Ureter (tissue), 1 donor: ENCODE measurements at places on chromosomes 13 and 19. TPM values are rescaled to one million over a fixed set of nuclear protein-coding genes. Genes with fewer than 3 reads are reported as not detected.

HMG20B gene
- total RNA-seq, result 66.5 TPM

DNA sequence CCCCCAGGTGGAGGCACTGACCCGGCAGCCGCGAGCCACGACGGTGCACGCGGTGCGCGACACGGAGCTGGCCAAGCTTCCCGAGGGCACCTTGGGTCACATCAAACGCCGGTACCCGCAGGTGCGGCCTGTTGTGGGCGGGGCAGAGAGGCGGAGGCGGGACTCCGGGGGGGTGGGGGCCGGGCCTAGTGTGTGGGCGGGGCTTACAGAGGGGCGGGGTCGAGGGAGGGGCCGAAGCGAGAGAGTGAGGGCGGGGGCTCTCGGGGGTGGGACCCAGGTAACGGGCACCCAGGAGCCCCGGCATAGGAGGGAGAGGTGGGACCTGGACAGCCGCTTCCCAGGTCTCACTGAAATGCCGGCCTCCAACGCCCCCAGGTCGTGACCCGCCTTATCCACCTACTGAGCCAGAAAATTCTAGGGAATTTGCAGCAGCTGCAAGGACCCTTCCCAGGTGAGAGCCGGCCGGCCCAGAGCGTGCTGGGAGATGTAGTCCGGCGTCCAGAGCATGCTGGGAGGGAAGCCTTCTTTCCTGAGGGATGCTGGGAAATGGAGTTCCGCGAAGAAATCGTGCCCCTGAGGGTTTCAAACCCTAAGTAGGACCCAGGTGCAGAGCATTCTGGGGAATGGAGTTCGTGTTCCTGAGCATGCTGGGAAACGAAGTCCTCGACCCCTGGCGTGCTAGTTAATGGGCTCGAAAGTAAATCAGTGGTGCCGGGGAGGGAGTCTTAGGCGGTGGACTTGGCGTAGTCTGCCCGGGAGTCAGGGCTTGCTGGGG lies 15.7 kb downstream of the PNPLA6 start:
- DNase-seq, result peak; percentile 52

ALKBH7 gene
- 60.7 TPM for total RNA-seq

- no peak for DNase-seq
Measured at GRCh38 chr13:50629497-50629896, 214.0 kb downstream of the DLEU7 start.

GRCh38 chr19:42189133-42189532 lies 28.3 kb downstream of the DEDD2 start:
- no peak for DNase-seq

LILRB1 gene
- total RNA-seq, result 2.7 TPM

- no peak for DNase-seq
Measured at GRCh38 chr13:107043021-107043956, 475.4 kb upstream of the ARGLU1 start.

DNA sequence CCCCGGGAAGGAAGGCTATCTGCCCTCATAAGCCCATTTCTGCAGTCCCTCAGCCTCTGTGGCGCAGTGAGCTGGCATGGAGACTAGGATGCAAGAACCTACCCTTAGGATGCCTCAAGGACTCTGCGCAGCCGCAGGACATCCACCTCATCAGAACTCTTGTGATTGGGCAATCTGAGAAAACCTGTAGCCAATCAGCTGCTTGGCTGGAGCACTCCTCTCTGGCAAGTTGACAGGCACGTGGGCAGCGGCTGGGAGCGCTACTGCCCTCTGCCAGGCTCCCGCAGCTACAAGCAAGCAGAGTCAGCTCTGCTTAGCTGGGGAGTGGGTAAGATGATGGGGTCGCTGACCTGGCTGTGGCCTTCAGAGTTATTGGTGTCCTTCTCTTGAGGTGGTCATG lies 1.5 kb upstream of the ECSIT start:
- peak; percentile 81 for DNase-seq

OR4F17 gene
- total RNA-seq, result not detected

NCCRP1 gene
- 18.4 TPM for total RNA-seq

DNA sequence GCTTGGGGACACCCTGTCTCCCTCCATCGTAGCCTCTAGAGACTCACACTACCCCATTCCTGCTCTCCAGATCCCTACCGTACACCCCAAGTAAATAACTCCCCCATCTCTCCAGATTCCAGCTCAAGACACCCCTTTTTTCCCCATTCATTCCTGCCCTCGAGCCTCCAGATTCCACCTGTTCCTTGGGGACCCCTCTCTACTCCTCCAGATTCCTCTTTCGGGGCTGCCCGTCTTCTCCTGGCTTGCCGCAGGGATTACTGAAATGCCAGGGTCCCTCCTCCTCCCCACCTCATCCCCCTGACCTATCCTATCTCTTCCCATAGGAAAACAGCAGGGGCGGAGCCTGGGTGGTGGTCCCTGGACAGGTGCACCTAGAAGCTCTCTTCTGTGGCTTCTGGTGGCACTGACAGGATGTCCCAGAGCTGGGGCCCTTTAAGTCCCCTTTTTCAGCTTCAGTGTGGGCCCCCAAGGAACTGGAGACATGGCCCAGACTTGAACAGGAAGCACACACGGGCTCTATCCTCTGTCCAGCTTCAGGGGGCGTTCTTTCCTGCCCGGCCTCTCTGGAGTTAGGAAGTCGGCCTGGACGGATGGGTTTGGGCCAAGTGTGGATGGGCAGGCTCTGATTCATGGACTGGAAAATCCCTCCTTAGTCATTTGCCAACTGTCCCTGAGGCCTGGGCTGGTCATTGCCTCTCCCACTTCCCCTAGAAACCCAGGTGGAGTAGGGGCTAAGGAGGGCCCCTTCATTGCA lies 1.2 kb downstream of the ZSWIM4 start:
- peak; percentile 79 for DNase-seq

DNA sequence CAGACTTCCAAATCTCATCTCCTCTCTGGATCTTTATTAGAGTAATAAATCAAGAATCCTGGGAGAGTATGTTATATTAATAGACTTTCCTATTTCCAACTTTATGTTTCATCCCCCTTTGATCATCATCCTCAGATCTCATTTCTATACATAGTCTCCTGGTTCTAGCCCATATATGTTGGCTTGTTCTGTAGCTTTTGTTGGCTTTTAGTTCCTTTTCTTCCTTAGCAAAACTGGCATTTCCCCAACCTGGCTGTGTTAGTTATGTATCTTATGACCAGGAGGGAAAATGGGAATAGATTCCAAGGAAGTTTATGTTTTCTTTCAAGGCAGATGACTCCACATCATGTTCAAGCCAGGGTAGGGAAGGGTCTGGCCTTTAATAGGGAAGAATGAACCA lies 2464.5 kb downstream of the PCDH9 start:
- DNase-seq, result no peak

DNA sequence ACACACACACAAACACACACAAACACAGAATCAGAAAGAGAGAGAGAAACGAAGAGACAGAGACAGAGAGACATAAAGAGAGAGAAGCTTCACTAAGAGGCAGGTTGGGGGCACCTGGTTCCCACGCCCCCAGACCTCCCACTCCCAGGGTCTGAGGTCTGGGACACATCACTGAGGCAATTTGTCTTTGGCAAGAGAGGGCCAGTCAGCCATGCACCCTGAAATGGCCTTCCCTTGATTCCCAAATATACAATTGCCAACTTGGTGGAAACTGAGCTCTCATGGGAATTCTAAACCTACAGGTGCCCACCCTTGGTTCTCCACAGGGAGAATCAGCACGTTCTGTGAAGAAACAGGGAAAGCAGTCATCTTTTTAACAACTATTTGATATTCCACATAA lies 79.5 kb downstream of the COL4A1 start:
- peak; percentile 25 for DNase-seq

GRCh38 chr13:114058051-114058867 lies 74.2 kb downstream of the RASA3 start:
- no peak for DNase-seq

ZNF534 gene
- not detected for total RNA-seq

GRCh38 chr13:30322428-30322827 lies 15.1 kb upstream of the KATNAL1 start:
- no peak for DNase-seq

SERPINE3 gene
- 0.31 TPM for total RNA-seq
